ENCODE measurements at places on chromosomes 3 and 15. TPM values are rescaled to one million over a fixed set of nuclear protein-coding genes. Genes with fewer than 3 reads are reported as not detected.
A peak's percentile ranks its signal among the peaks of the same experiment; 100 is the strongest.

DNA sequence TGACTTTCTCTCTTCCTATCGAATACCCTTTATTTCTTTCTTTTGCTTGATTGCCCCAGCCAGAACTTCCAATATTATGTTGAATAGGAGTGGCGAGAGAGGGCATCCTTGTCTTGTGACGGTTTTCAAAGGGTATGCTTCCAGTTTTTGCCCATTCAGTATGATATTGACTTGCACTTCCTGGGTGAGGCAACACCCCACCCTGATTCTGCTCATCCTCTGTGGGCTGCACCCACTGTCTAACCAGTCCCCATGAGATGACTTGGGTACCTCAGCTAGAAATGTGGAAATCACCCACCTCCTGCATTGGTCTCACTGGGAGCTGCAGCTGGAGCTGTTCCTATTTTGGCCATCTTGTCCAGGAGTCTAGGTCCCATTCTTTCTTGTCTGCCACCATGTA lies 44.8 kb upstream of the KCNH8 start:
- DNase-seq: no peak
- peak overlapping the region; percentile 94 for H3K27ac ChIP-seq
- peak overlapping the region; percentile 72 for H3K4me3 ChIP-seq
- no peaks in the 10 kb centered on the region for H3K27me3 ChIP-seq
- H3K36me3 ChIP-seq: peaks cover 34% of the 10 kb centered on the region

The CEMIP gene
- 0.57 TPM for total RNA-seq

GRCh38 chr3:5165698-5166097 lies 21.8 kb upstream of the EDEM1 start:
- H3K27ac ChIP-seq: peak overlapping the region; percentile 60
- H3K4me3 ChIP-seq: no peak overlapping the region
- H3K27me3 ChIP-seq: no peaks in the 10 kb centered on the region
- H3K4me1 ChIP-seq: peaks cover 54% of the 10 kb centered on the region
- DNase-seq: no peak

- H3K4me3 ChIP-seq: no peak overlapping the region
- peaks cover 14% of the 10 kb centered on the region for H3K36me3 ChIP-seq
- DNase-seq: no peak
- H3K4me1 ChIP-seq: peaks cover 12% of the 10 kb centered on the region
Observed at GRCh38 chr3:34568766-34569165, 770.3 kb downstream of the PDCD6IP start.

DNA sequence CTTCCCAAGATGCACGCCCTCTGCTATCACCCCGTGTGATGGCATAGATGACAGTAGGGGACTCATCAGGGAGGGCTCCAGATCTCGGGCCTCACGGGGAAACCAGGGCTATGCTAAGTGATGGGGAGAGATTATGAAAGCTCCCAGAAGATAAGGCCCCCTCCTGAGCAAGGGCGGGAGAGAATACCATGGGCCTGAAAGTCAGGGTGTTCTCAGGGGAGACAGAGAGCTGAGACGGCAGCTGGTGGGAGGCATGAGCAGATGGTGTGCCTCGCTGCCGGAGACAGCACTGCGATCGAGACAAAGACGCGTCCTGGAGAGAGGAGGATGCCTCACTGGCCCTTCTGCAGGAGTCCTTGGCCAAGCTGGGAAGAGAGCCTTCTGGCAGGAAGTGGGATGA lies 106.5 kb upstream of the ADPGK start:
- no peak overlapping the region for H3K4me3 ChIP-seq
- no peak overlapping the region for H3K27ac ChIP-seq
- no peaks in the 10 kb centered on the region for H3K4me1 ChIP-seq
- H3K36me3 ChIP-seq: no peaks in the 10 kb centered on the region
- DNase-seq: no peak

The HHATL gene
- 0.21 TPM for total RNA-seq

GRCh38 chr15:90264671-90265070 lies 801 bp upstream of the NGRN start:
- DNase-seq: no peak
- H3K4me1 ChIP-seq: peaks cover 38% of the 10 kb centered on the region
- H3K36me3 ChIP-seq: peaks cover 15% of the 10 kb centered on the region
- peak overlapping the region; percentile 67 for H3K27ac ChIP-seq
- peak overlapping the region; percentile 95 for H3K4me3 ChIP-seq

- H3K36me3 ChIP-seq: no peaks in the 10 kb centered on the region
- peak overlapping the region; percentile 17 for H3K27ac ChIP-seq
- no peaks in the 10 kb centered on the region for H3K27me3 ChIP-seq
- peak; percentile 4 for DNase-seq
- no peak overlapping the region for H3K4me3 ChIP-seq
Observed at GRCh38 chr15:78059110-78059839, 18.2 kb downstream of the TBC1D2B start.

- H3K36me3 ChIP-seq: peaks cover 31% of the 10 kb centered on the region
- DNase-seq: no peak
- peaks cover 25% of the 10 kb centered on the region for H3K4me1 ChIP-seq
- peak overlapping the region; percentile 96 for H3K4me3 ChIP-seq
Observed at GRCh38 chr3:40456279-40456939, 730 bp upstream of the RPL14 start.

The LIPC gene
- total RNA-seq: not detected

DNA sequence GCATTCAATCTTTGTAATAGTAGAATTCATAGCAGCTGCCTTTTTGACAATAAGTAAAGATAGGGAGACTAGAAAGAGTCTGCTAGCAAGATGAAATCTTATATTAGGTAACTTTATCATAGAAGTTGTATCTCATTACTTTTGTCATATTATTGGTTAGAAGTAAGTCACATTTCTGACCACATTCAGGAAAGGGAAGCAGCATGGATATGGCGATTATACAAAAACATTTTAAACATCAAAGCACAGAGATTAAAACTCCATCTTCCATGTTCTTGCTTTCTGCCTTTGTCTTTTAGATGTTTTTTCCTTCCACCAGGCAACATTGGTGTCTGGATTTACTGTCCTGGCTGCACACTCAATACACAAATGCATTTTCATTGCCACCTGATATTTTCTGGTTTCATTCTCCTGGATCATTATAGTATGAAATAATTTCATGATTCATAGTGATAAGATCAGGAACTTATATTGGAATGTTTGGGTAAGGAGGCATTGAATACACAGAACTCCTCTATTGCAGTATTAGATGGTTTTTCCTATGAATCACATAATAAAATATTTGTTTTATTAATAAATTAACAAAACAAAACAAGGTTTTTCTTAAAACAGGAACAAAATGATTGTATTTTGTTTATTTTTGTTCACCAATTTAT lies 1460.3 kb upstream of the CADM2 start:
- DNase-seq: no peak
- H3K27me3 ChIP-seq: no peaks in the 10 kb centered on the region
- H3K27ac ChIP-seq: no peak overlapping the region

DNA sequence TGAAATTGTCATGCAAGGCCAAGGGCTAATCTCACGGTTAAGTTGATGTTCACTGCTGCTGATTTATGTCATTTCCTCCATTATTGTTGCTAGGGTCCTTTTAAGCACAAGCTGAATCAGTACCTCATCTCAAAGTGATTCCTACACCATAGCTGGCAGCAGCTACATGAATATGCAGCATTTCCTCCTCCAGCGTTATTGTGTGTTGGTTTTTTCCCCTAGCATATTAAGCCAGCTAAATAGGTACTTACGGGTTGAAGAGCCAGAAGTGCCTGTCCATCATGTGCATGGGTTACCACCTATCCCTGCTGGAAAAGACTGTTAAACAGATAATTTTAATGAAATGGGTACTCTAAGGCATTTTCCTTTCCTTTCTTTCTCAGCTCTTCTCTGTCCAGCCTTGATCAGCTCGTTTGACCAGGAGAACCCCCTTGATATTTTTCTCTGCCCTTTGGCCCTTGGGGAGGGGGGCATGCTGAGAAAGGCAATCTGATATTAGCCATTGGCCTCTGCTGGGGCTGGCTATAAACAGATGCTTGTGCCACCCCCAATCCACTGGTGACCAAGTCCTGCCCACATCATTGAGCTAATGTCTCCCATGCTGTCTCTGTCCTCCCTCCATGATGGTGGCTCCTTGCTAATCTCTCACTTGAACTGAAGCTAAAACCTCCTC lies 115.6 kb upstream of the PLXNA1 start:
- no peak for DNase-seq
- H3K4me1 ChIP-seq: 0 out of 2 replicates have a peak, but pooled peaks cover 3% of the 10 kb centered on the region
- H3K27ac ChIP-seq: no peak overlapping the region
- H3K4me3 ChIP-seq: no peak overlapping the region
- H3K36me3 ChIP-seq: peaks cover 8% of the 10 kb centered on the region
- H3K27me3 ChIP-seq: peaks cover 2% of the 10 kb centered on the region

DNA sequence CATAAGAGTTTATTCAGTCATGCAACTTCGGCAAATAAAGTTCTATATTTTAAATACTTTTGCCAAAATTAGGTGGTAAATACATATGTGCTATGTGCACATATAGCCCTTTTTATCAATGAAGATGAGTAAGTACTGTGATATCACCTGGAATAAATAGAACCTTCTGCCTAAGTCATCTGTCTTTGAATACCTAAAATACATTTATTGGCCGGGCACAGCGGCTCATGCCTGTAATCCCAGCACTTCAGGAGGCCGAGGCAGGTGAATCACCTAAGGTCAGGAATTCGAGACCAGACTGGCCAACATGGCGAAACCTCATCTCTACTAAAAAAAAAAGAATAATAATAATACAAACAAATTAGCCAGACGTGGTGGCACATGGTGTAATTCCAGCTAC lies 73.8 kb upstream of the FLNB start:
- H3K4me3 ChIP-seq: no peak overlapping the region
- DNase-seq: no peak
- peaks cover 6% of the 10 kb centered on the region for H3K36me3 ChIP-seq
- no peak overlapping the region for H3K27ac ChIP-seq

Measured in WTC11 (cell line).